ENCODE measurements at places on chromosomes 6 and 20.

DNA sequence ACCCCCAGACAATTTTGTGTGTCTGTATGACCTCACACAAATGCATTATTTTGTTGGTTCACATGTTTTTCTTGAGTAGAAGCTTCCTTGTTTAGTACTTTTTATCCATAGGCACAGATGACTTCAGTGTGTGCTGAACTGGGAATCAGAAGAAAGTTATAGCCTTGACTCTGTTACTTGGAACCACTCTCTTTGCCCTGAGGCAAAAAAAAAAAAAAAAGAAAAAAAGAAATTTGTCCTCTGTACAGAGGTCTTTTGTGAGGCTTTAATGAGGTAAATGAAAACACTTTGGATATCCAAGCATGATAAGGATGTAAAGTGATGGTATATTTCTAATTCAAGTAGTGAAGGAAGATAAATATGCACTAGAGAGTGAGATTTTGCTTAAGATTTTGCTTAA is 51.9 kb downstream of the TRMT11 start:
- DNase-seq: no peak

DNA sequence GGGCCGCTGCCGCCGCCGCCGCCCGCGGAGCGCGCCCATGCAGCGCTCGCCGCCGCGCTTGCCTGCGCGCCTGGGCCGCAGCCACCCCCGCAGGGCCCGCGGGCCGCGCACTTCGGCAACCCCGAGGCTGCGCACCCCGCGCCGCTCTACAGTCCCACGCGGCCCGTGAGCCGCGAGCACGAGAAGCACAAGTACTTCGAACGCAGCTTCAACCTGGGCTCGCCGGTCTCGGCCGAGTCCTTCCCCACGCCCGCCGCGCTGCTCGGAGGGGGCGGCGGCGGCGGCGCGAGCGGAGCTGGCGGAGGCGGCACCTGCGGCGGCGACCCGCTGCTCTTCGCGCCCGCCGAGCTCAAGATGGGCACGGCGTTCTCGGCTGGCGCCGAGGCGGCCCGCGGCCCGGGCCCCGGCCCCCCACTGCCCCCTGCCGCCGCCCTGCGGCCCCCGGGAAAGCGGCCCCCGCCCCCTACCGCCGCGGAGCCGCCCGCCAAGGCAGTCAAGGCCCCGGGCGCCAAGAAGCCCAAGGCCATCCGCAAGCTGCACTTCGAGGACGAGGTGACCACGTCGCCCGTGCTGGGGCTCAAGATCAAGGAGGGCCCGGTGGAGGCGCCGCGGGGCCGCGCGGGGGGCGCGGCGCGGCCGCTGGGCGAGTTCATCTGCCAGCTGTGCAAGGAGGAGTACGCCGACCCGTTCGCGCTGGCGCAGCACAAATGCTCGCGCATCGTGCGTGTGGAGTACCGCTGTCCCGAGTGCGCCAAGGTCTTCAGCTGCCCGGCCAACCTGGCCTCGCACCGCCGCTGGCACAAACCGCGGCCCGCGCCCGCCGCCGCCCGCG is 730 bp downstream of the INSM1 start:
- no peak for DNase-seq

GRCh38 chr20:56004007-56004406 is 1.3 kb downstream of the CBLN4 start:
- no peak for DNase-seq

- DNase-seq: no peak
Measured at GRCh38 chr6:88171312-88171711, 5.2 kb upstream of the CNR1 start.

DNA sequence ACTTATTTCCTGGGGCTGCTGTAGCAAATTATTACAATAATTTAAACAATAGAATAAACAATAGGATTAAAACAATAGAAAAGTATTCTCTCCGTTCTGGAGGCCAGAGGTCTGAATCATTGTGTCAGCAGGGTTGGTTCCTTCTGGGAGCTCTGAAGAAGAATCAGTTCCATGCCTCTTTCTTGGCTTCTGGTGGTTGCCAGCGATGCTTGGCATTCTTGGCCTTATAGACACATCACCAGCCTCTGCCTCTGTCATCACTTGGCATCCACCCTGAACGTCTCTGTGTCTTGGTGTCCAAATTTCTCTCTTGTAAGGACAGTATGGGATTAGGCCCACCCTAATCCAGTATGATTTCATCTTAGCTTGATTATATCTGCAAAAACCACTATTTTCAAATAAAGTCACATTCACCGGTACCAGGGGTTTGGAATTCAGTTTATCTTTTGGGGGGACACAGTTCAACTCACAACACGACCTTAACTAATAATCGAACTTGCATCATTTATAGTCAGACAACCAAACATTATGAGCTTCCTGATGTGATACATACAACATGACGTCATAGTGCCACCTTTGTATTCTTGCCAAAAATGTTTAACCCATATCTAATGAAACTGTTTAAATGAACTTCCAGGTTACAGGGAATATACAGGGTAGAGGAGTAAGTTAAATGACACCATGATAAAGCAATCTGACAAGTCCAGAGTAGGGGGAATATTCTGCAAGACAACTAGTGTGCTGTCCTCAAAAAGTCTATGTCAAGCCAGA is 84.7 kb upstream of the RNF24 start:
- no peak for DNase-seq
